Gastroesophageal sphincter (tissue), 4 donors: ENCODE measurements at places on chromosomes 7 and 10. TPM values are rescaled to one million over a fixed set of nuclear protein-coding genes. Genes with fewer than 3 reads are reported as not detected.

Gene KLF14
- total RNA-seq, result 0.08 TPM

Gene NPY
- 5.8 TPM for total RNA-seq

GRCh38 chr7:156725073-156725472, 84.5 kb downstream of the RNF32 start:
- ATAC-seq, result no peak

DNA sequence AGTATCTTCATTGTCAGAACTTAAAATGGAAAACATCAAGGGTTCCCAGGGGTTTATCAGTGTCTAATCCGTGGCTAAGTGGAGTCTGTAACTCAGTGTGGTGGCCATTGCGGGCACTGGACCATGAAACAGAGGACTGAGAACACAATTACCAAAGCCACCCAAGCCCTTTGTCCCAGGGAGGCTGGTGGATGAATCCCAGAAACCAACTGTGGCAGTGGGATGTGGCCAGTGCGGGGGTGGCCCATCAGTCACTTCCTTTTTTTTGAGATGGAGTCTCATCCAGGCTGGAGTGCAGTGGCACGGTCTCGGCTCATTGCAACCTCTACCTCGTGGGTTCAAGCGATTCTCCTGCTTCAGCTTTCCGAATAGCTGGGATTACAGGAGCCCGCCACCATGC, 61.8 kb downstream of the TACC2 start:
- no peak for ATAC-seq

- ATAC-seq, result no peak
These were observed 27.8 kb downstream of the CDHR3 start for GRCh38 chr7:105990727-105991453.

GRCh38 chr7:121278120-121279021, 50.4 kb upstream of the WNT16 start:
- no peak for ATAC-seq

DNA sequence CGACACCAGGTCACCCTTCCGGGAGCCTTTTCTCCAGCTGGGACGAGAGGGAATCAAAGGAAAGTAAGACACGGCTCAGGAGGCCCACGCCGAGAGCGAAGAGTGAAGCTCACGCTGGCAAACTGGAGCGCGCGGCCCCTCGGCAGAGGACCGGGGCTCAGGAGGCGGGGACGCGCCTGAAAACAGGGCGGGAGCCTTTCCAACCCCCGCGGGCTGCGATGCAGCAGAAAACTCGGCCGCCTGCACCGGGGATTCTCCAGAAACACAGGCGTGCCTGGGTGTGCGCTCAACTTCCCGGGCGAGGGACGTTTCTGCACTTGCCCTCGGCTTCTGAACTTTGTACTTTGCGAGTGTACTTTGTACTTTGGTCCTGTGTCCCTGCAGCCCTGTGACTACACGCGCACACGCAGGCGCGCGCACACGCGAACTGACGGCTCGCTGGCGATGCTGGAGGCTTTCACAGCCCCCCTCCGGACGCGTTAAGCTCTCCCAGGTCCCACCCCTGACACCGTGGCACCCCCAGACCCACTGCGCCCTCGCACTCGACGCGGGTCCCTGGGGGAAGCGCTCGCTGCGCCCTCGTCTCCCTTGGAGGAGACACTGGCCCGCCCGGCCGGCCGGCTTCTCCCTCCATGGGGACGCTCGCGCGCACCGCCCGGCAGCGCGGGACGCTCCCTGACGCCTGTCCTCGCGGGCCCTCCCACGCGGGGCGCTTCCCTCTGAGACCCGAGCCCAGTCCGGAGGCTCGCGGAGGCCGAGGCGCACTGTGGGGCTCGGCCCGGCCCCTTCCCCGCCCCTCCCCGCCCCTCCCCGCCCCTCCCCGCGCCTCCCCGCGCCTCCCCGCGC, 588 bp upstream of the PAOX start:
- ATAC-seq, result peak; percentile 64

DNA sequence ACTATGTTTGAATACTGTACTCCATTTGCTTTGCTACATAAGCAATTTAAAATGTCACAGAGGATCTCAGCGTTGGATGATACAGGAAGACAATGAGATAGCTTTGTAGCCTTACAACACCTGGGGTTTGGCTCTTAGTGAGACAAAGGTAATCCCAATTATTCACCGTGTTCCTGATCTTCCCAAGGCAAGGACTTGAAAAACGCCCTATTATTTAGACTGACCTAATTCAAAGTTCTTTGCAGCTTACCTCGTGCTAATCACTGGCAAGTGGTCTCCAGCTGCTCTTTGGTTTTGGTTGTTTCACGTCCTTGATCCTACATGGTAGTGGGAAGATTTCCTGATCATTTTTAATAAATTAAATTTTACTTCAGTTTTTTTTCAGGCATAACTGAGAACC, 23.0 kb upstream of the C7orf33 start:
- ATAC-seq, result no peak

GRCh38 chr7:100802951-100803350, 24.4 kb downstream of the EPHB4 start:
- ATAC-seq, result no peak

GRCh38 chr7:124532166-124532565, 233.4 kb downstream of the GPR37 start:
- ATAC-seq, result no peak

Gene VWA2
- total RNA-seq, result not detected

DNA sequence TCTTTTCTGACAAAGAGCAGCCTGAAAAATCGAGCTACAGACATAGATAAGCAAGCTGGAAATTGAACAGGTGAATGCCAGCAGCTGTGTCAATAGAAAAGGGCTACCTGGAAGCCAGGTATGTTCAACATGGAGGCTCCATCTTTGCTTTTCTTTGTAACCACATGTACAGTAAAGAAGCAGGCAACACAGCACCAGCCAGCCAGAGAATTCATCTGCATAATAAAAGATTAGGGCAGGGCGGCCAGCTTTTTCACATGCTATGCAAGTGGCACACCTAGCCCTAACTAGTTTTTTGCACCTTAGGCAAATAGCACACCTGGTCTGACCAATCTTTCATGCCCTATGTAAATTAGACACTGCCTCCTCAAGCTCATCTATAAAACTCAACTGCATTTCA, 25.7 kb downstream of the COG5 start:
- ATAC-seq, result no peak

DNA sequence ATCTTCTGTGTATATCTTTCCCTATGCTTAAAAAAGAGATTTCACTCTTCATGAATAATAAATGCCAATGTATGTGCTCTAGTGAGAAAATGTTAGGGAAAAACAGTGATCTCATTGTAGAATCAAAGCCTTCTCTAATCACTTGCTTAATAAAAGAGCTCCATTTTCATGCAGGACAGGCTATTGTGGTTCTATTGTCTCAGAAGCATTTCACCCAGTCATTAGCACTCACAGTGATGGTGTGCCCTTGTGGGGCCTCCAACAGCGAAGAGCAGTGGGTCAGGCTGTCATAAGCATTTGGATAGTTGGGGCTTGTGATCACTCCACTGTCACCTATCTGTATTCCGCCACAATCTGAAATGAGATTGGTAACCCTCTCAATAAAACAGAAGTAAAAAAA, 83.9 kb upstream of the RSU1 start:
- ATAC-seq, result no peak

DNA sequence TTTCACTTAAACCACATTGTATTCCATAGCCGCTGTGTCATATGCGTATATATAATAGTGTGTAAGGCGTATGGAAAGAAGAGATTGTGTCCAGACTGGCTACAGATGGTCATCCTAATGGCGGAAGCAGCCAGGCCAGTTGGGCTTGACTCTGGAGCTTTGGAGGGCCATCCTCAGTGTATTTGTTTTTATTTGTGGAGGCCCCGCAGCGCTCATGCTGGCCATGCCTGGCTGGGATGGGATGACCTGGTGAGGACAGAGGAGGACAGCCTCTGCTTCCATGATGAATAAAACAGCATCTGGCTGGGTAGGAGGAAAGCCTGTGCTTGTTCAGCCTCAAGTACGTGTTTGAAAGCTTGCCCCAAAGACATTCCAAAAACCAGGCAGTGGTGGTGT, 220.3 kb downstream of the EBF3 start:
- ATAC-seq, result no peak

DNA sequence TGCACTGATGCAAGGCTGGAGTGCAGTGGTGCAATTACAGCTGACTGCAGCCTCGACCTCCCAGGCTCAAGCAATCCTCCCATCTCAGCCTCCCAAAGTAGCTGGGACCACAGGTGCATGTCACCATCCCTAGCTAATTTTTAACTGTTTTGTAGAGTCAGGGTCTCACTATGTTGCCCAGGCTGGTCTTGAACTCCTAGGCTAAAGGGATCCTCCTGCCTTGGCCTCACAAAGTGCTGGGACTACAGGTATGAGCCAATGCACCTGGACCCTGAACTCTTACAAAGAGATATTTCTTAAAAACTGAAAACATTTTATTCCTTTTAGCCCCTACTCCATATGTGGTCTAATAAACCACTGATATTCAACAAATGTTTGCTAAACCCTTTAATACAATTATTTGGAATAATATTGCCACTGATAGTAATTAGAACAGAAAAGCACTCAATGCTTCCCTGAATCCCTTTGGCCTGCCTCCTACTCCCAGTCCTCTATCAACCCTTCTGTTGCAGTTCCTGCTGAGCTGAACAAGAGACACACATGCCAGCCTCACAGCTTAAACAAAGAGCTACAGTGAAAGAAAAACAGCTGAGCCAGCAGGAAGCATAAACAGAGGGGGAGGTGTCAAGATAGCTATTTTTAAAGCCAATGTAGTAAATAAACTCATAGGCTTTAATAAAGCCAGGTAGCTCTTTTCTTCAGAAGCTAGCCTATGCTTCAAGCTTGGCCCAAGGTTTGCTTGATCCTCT, 7.0 kb upstream of the GNAI1 start:
- no peak for ATAC-seq

DNA sequence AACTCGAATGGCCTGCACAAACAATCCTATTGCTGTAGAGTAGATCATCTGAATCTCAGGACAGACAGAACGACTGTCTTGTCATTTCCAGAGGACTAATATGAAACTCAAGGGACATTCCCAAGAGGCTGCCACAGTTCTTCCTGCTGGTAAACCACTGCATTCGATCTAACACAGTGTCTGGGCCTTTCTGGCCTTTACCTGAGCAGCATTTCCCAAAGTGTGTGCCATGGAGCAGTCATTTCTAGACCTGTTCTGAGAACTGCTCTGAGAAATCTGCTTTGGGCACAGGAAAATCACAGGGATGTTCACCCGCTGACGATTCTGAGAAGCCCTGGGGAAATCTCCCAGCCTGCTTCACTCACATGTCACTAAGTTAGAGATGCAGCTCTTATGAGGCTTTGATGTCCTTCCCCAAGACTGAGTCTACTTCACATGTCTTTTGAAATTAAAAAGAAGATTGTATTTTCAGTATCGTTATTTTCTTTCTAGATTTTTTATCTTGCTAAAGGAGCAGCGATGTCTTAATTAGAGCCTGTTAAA, 18.4 kb downstream of the GPNMB start:
- no peak for ATAC-seq

- ATAC-seq, result no peak
These were observed 287.0 kb upstream of the CDC14C start for GRCh38 chr7:48637382-48637781.

DNA sequence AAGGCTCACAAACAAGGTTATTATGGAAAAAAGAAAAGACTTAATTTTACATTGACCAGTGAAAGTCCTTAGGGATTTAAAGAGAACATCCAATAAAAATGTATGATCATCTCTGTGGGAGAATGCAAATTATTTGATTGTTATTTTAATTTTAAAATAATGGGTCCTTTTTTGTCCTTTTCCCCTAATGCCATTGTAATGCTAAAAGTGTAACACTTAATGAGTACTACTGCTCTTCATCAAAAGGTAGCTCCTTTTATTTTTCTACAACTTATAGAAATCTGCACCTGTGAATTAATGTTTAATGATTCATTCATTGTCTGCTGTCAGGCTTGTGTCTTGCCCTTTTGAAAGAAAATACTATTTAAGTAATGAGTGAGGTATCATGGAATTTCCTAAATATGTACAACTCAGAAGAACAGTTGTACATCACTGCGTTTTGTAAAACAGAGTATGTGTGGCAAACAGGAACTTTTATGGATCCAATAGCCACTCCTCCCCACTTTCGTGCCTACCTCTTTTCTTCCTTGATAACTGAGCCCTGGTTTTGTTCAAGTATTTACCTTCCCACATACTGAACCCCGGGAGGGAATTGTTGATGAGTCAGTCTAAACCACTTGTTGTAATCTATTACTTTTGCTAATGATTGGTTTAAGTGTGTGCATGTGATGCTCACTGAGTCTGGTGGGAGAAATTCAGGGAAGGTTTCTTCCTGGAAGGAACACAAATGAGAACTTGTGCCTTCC, 19.9 kb upstream of the TRUB1 start:
- no peak for ATAC-seq

Gene PNLIPRP3
- not detected for total RNA-seq

DNA sequence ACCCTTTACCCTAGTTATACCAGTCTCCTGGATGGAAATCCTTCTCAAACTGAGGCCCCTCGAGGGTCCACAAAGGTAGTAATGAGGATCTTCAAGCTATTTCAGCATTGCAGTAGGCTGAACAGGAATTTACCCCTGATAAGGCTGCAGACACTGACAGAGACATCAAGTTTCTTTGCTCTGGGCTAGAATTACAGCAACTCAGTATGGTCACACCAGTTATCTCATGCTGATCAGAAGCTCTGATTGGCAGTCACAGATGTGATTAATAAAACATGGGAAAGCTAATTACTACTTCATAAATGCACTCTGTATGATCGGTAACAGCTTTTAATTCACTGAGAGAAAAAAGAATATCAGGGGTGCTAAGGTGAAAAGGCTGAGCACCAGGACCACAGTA, 30.6 kb downstream of the FAM204A start:
- ATAC-seq, result no peak

Gene ZNF33B
- total RNA-seq, result 22.7 TPM

Gene BMPER
- total RNA-seq, result 1.0 TPM

DNA sequence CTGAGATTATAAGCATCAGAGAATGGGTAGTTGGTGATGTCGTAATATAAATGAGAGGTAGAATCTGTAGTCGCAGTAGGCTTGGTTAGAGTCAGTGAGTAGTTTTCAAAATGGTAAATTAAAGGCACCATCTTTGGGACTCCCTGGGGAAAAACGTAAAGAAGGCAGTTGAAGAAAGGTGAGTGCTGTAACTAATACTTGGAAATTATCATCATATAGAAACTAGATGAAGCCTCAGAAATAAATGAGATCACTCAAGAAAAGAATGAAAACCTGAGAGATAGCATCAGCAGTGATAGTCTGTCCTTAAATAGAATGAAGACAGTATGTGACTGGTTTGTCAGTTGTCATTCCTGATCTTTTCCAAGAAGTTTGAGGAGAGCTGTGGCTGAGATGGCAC, 23.8 kb downstream of the PALS2 start:
- ATAC-seq, result no peak

Gene SFRP4
- 3.1 TPM for total RNA-seq

GRCh38 chr10:103652599-103653281, 159.2 kb downstream of the NEURL1 start:
- peak; percentile 49 for ATAC-seq

Gene HTR7
- total RNA-seq, result 0.62 TPM

Gene FXYD4
- total RNA-seq, result not detected

Gene GIMAP7
- 30.0 TPM for total RNA-seq

- no peak for ATAC-seq
These were observed 121.2 kb downstream of the SPDYE5 start for GRCh38 chr7:75613351-75613750.
